ENCODE measurements at places on chromosomes 7 and 10.

GRCh38 chr7:55546814-55547213, 25.5 kb downstream of the VOPP1 start:
- DNase-seq = no peak

DNA sequence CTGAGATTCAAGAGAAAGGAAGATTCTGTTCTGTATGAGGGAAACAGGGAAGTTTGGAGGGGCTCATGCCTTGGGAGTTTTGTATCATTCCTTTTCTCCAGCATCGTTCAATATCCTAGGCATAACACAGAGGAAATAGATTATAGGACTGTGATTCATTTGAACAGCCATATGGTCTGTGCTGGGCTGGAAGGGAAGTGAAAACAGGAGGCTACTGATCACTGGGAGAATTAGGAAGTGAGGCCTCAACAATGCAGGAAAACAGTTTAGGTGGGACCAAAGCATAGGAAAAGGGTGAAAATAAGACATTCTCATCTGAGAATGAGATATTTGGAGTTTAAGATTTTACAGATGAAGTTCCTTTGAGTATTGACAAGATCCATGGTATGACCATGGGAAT, 70.7 kb upstream of the MKX start:
- DNase-seq = no peak

- no peak for DNase-seq
These were observed 143.1 kb downstream of the ETV1 start for GRCh38 chr7:13846386-13846785.

DNA sequence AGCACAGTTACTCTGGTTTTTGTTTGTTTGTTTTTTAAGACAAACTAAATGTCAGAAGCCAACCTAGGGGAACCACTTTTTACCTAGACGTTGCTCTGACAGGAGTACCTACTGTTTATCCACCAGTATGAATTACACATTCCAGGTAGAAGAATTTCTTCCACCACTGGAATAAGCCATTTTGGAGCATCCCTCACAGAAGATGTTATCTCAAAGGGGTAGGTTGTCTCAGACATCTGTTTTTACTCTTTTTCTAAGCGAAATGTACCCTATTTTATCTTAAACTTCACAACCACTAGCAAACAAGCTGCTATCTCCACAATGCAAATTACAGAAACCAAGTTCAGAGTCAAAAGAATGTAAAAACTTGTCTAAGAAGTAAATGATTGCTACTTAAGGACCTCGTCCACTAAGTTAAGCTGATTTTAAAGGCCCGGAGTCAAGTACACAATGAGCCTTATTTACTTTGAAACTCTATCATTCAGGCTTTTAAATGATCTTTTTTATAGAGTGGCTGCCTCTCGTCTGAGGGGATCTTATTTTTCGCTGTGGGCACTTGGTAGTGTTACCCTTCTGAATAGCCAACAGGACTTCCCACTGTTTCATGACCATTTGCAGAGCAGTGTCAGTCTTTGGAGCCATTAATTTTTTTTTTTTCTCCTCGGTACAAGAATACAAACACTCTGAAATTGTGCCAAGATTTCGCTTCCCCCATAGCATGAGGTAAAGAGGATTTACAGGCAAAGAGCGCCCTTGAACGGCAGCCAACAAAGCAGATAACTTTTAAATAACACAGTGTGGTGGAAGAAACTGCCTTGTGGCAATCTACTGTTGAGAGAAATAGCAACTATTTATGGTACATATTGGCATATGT, 15.7 kb upstream of the ARMC3 start:
- no peak for DNase-seq

- DNase-seq = no peak
These were observed 240.7 kb downstream of the TSPAN12 start for GRCh38 chr7:120617275-120617674.

Measured in stimulated activated CD8-positive, alpha-beta memory T cell treated with anti-CD3 and anti-CD28 coated beads, Interleukin-4, amount 100 ng/mL, for 4 hours (primary cell).